ENCODE measurements at places on chromosomes 4 and X. TPM values are rescaled to one million over a fixed set of nuclear protein-coding genes. Genes with fewer than 3 reads are reported as not detected.

- no peak overlapping the region for H3K27ac ChIP-seq
- H3K4me1 ChIP-seq = no peaks in the 10 kb centered on the region
Observed at GRCh38 chr4:151488968-151489367, 80.0 kb downstream of the FHIP1A start.

- no peaks in the 10 kb centered on the region for H3K36me3 ChIP-seq
Observed at GRCh38 chr4:31557437-31557836, 837.3 kb downstream of the PCDH7 start.

Gene FGG
- not detected for total RNA-seq

Gene MAOB
- 0.10 TPM for total RNA-seq

Gene UGT2B17
- total RNA-seq = not detected

Measured in T-helper 17 cell (primary cell).